ENCODE measurements at places on chromosomes 5 and 9. TPM values are rescaled to one million over a fixed set of nuclear protein-coding genes. Genes with fewer than 3 reads are reported as not detected.

DNA sequence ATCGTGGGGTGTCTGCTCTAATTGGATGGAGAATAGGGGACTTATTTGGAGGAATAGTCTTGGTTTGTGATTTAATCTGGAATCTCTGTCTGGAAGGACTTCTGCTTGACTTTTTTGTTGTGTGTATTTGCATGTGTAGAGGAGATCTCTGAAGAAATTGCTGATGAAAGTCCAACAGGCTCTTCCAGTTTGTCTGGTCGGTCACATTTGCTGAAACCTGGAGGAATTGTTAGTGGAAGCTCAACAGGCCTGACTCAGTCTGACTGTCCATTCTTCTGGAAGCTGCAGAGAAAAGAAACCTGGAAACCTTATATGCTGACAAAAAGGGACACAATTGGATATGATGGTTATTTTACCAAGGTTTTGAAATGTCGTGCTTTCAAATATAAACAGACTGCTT is 33.4 kb upstream of the TENT2 start:
- DNase-seq: no peak

GRCh38 chr9:76394960-76395252 is 680 bp upstream of the RFK start:
- DNase-seq: peak; percentile 74

DNA sequence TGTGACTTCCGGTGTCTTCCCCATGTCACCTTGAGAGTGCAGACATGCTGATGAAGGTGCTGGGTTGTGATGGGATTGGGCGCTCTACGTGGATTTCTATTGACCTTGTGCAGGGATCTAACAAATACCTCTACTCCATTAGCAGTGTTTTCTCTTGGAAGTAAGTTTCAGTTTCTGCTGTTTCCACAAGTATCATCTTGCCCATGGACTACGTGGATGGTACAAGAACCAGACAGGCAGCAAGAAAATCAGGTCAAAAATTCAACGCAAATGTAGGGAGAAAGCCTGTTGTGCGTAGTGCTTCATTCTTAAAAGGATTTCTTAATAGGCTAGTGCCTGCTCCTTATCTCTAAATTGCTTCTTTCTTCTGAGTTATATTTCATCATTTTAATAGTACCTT is 60.8 kb downstream of the AOPEP start:
- no peak for DNase-seq

GRCh38 chr9:136631038-136632000 is 31.4 kb upstream of the EGFL7 start:
- DNase-seq: peak; percentile 80

DNA sequence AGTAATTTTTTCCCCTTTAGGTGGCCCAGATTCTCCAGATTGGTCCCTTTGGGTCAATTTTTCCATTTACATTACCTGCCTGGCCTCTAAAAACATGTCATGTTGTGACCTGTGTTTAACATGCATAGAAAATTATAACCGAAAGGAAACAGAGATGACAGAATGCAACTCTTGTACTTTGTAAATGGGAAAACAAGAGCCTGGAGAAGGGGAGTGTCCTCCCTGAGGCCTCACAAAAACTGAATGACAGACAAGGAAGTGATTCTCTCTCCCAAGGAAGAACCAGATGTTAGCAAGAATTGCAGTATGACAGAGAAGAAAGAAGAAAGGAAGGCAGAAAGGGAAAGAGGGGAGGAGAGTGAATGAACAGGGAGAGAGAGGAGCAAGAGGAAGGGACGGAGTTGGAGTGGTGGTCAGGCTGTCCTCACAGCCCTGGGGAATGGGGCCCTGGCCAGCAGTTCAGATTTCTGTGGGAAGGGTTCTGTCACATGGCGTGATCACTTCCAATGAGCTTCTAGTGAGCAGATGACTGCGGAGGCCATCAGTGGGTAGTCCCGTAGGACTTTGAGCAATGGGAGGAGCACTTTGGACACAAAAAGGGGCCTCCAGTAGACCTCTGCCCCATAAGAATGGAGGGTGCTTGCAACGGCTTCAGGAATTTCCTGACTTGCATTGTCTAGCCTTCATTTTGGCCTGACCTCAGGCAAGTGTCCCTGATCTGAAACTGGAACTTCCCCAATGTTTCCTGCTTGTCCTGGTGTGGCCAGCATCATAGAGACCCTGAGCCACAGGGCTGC is 31.6 kb downstream of the ABLIM3 start:
- no peak for DNase-seq

GRCh38 chr9:36924757-36925432 is 109.2 kb downstream of the PAX5 start:
- DNase-seq: peak; percentile 35

DNA sequence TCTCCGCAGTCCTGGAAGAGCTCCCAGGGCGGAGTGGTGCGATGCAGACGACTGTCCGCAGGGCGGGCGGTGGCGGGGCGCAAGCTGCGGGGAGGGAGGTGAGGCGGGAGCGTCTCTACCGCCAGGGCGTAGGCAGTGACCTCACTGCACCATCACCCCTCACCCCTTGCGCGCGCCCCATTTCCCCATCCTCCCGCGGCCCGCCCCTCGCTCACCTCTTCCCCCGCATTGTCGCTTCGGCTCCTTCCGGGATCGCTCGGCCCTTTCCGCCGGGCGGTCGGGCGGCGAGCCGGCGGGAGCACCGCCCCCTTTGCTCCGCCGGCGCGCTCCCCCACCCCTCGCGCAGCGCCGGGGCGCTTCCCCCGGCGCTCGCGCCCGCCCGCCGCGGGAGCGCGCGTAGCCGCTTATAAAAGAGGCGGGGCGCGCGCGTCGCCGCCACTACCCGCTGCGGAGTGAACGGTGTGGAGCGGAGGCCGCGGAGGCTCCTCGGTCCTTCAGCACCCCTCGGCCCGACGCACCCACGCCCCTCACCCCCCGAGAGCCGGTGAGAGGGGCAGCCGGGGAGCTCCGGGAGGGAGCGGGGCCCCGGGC is at the start of gene SPTAN1:
SPTAN1 (plus strand) TSS at position 435 of the 591 bp plus-strand sequence. CDS start 14,154 bp downstream, outside the sequence.
- DNase-seq: peak; percentile 87

- no peak for DNase-seq
These were observed 12.4 kb upstream of the MAML1 start for GRCh38 chr5:179720222-179720621.

The RALGPS1 gene
- 5.0 TPM for polyA plus RNA-seq

The PPP3R2 gene
- not detected for polyA plus RNA-seq

The SMIM15 gene
- 58.0 TPM for polyA plus RNA-seq

The ZFP37 gene
- polyA plus RNA-seq: 2.0 TPM

The LCN2 gene
- 2.3 TPM for polyA plus RNA-seq

All from A549 (cell line).